ENCODE measurements at places on chromosomes 13 and 19.

DNA sequence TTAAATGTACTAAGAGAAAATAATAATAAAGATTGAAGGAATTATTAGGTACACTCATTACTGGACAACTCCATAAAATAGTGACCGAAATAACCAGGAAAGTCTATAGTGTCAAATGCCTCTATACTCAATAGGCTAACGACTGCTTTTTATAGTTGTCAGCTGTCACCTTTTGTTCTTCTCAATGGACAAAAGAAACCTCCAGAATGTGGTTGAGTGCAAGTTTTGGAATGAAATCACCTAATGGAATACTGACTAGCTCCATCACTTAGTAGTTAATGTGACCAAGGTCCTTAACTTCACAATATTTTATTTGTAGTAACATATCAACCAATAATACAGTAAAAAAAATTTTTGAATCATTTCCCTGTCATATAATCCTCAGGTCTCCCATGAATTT is 18.1 kb downstream of the TSC22D1 start:
- DNase-seq, result no peak

GRCh38 chr19:54164369-54165068 is 5.0 kb upstream of the LENG1 start:
- no peak for DNase-seq

DNA sequence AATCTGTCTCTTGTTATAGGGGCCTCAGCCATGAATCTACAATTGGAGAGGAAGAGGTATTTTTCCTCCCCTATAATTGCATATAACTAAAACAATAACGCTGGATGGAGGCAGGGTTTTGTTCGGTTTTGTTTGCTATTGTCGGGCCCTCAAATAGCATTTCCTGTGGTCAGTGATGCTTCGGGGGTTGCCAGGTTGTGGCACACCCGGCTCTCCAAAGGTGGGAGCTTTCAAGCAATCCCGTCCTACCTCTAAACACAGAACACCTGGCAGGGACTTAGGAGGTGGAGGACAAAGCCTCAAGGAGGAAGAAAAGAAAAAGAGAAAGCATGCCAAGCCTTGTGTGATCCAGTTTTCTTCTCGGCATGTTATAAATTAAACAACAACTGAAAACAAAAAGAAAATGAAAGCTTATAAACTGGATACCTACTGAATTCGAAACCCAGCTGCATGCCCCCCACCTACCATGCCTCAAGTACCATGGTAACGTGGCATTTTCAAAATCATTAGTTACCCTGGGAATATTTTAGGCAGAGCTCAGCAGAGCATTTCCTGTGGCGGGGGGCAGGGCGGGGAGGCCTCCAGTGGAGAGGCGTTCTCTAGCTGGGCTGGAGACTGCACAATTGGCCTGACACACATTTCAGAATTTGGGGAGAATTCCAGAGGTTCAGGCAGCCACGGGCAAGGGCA is 213.8 kb downstream of the DCLK1 start:
- DNase-seq, result no peak

DNA sequence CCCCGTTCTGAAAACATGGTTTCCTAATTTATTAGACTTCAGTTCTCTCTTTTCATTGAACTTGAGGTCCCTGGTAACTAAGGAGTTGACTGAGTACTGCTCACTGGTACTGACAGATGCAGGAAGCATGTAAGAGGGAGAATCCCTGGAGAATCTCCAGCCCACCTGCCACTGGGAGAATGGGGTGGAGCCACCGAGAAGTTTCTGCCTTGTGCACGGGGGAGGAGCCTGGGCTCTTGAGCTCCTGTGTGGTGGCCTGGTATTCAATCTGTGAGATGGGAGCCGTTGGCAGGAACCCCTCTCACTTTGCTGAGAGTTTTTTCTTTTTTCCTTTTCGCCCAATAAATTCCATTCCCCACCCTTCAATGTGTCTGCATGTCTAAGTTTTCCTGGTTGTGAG is 13.2 kb upstream of the AKAP11 start:
- no peak for DNase-seq

DNA sequence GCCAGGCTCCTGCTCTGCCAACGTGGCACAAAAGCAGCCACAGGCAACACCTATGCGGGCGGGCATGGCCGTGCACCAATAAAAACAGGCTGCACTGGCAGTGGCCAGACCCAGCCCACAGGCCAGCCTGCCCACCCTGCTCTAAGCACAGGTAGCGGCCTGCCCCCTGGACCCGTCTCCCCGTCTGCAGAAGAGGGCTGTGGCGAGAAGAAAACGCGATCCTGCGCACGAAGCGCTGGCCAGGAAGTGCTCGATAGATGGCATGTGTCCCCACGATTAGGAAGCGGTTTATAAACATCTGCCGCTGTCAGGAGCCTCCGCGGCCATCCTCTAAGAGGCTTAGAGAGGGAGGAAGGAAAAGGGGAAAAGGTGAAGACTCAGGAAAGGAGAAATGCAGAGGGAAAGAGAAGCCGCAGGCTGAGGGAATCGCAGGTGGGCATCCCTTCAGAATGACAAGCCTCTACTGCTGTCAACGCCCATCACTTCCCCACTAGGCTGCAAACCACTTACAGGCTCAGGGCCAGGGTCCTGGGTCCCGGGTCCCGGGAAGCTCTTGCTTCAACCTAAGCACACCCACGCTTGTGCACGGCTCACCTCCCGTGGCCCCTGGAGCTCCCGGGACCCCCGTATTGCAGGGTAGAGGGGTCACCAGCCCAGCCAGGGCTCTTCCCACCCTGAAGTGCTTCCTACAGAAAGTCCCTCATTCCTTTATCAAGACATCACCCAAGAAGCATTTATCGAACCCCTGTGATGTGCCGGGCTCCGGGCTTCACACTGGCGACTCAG is 10.5 kb downstream of the MLLT1 start:
- no peak for DNase-seq
